ENCODE measurements at places on chromosomes 1 and 21. TPM values are rescaled to one million over a fixed set of nuclear protein-coding genes. Genes with fewer than 3 reads are reported as not detected.

The HSD11B1 gene
- total RNA-seq, result 4.3 TPM

GRCh38 chr1:53628286-53628955 lies 110.5 kb downstream of the GLIS1 start:
- no peak for DNase-seq

DNA sequence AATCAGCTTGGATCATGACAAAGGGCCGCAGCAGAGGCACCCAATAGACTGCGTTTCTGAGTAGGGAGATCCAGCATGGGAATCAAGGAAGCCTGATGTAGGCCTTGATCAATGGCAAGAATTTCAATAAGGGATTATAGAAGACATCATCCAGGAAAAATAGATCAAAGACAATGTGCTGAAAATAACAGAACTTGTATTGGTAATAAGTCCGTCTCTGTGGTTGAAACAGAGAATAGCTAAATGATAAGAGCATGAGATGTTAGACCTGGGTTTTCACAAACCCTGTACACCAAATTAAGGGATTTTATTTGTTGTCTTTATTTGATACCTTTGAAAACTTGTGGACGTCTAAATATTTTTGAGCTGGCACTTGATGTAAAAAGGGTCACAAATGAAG lies 228.0 kb upstream of the SGIP1 start:
- DNase-seq, result no peak

- no peak for DNase-seq
Measured at GRCh38 chr1:13538832-13539231, 25.0 kb upstream of the LRRC38 start.

DNA sequence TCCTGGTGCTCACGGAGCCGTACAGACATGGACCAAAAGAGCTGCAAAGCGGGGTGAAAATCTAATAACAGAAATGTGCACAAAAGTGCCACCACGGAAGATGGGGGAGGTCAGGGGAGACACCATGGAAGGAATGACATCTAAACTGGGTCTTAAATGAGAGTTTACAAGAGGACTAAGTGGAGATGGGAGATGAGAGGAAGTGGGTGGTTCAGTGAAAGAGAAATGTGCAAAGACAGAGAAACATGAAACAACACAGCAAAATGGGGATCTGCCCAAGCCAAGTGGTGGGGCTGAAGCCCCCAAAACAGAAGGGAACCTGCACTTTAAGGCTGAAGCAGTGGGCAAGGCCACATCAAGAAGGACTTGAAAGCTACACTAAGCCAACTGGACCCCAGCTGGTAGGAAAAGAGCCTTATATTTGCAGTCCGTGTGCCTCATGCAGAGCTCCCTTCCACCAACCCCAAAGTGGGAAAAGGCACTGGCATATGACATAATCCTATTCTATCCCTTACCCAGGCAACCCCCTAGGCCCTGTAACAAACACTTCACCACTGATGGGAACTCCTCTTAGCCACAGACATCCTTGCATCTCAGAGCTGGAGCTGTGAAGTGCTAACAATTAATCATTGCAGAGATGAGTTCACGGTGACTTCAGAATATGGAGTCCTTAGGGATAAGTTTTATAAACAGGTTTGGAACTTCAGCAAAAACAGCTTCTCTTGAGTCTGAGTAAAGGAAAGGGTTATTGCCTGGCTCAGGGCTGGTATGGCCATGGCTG lies 198.6 kb upstream of the EDN2 start:
- DNase-seq, result no peak

The LCE2B gene
- total RNA-seq, result not detected

- no peak for DNase-seq
Measured at GRCh38 chr21:28421716-28422524, 570.8 kb downstream of the LTN1 start.

The C1orf50 gene
- 11.3 TPM for total RNA-seq

DNA sequence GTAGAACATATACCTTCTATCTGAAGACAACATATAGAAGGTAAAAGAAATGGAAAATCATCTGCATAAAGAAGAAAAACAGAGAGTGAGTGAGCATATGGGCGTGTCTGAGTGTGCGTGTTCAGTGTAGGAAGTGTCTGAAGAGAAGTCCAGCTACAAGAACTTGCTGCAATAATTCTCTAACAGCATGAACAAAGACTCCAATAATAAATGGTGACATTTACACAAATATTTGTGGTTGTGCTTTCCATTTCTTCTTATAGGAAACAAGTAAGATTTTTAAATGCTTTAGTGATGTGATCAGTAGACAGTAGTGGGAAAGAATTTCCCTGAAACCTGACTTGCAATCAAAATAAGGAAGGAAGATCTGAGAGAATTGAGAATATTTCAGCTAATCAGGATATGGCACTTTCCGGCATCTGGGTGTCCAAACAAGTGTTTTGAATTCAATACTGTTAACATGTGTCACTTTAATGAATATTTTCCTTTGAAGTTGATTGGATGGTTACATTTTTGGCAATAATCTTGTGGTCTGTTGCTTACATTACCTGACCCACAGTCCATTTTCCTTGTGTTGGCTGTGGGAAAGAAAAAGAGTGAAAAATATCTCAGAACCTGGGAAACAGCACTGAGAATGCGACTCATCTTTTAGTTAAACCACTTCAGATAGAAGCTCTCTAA lies 154.0 kb downstream of the TGFB2 start:
- DNase-seq, result no peak

DNA sequence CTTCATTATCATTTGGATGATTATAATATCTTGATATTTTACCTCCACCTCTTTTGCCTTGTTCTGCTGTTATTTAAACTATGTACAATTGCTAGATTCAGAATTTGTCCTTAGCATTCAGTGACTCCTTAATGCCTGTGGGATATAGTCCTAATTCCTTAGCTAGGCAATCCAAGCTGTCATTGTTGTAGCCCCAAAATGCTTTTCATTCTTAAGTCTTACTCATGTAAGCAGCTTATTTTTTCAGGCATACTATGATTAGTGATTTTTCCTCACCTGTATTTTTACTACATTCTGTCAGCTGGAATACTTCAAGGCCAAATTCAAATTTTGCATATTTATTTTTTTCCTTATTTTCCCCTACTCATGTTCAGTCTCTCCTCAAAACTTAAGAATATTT lies 13.4 kb downstream of the PKN2 start:
- DNase-seq, result no peak

DNA sequence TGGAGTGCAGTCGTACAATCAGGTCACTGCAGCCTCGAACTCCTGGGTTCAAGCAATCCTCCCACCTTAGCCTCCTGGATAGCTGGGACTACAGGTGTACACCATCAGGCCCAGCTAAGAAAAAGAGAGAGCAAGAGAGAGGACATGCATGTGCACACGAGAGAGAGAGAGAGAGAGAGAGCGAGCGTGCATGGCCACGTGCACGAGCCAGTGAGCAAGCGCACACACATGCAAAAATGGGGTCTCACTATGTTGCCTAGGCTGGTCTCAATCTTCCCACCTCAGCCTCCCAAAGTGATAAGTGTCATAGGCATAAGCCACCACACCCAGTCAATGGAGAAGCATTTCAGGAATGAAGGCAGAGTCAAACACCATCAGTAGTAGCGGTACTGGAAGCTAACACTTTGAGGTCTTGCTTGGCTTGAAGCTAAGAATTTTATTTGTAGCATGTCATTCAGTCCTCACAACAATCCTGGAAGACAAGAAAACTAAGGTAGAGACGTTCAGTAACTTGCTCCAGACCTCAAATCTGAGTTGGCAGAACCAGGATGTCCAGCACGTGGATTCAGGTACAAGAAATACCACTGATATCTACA lies 14.5 kb downstream of the GNB1 start:
- DNase-seq, result no peak

- DNase-seq, result no peak
Measured at GRCh38 chr1:176959191-176959820, 205.2 kb downstream of the ASTN1 start.

- no peak for DNase-seq
Measured at GRCh38 chr1:87778896-87779295, 450.2 kb downstream of the LMO4 start.

The GUCA2B gene
- total RNA-seq, result not detected

- no peak for DNase-seq
Measured at GRCh38 chr1:182357913-182358312, 33.7 kb downstream of the GLUL start.

GRCh38 chr1:149915429-149916192 lies 2.0 kb downstream of the SV2A start:
- DNase-seq, result no peak

GRCh38 chr1:4268889-4269284 lies 368.8 kb upstream of the C1orf174 start:
- DNase-seq, result no peak

DNA sequence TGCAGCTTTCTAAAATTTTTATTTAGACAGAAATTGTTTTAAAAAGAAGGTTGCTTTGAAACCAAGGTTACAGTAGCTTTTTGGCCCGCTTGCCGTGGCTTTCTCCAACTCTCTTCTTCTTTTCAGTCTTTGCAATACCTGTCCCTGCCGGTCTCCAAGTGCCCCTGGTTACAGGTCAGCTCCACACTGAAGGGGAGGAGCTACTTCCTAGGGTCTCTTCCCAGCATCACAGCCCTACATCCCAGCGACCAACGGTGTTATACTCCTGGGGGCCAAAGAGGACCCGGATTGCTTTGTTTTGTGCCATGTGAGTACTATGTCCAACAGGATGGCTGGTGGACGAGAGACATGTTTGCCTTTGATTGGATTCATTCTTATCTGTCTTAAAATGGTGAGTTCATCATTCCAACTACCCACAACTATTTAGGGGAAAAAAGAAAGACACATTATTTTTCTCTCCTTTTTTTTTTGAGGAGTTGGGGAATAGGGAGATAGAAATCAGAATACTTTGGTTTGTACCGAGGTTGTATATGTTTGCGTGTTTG lies at the start of gene FNDC7:
TSS of gene FNDC7 (plus strand) at position 303 of the 545 bp plus-strand sequence. CDS start at position 329, 26 bp downstream.
- DNase-seq, result no peak

DNA sequence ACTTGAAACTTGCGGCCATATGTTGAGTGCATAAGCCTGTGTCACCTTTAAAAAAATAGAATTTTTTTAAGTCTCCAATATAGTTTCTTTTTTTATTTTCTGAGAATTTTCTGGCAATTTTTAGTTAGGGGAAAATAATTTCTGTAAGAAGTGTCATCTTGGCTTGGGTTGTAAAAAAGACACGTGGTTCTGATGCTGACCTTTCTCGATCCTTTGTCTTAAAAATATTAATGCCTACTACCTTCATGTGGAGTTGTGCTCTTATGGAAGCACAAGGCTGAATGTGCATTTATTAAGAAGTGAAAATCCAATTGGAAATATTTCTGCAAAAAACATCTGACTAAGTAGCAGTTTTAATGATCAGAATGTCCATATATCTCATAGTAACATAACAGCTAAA lies 3.5 kb downstream of the ELAVL4 start:
- DNase-seq, result no peak

- no peak for DNase-seq
Measured at GRCh38 chr1:38331496-38332210, 285.1 kb upstream of the POU3F1 start.

The CLCA4 gene
- not detected for total RNA-seq

The MAP3K21 gene
- 0.46 TPM for total RNA-seq

GRCh38 chr1:201573030-201573429 lies 34.1 kb downstream of the NAV1 start:
- DNase-seq, result no peak

DNA sequence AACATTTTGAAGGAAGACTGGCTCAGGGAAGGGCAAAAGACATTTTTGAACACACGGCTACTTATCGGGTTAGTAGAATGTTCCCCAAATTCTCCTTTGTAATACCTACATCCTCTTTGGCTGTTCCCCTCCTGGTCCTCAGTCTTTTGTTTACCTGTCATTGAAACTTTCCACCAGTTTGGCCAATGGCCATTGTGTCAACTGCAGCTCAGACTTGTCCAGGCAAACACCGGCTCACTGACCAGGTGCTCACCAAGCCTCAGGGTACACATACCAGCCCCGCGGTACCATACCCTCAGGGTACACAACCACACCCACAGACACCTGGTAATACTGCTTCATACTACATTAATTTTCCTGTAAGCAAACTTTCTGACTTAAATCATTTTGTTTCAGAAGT lies 84.8 kb upstream of the ZNF648 start:
- DNase-seq, result no peak

The DIO1 gene
- total RNA-seq, result not detected

The PPM1J gene
- 6.9 TPM for total RNA-seq

- DNase-seq, result no peak
Measured at GRCh38 chr1:198641501-198641900, 2.7 kb downstream of the PTPRC start.

The KIF21B gene
- 0.76 TPM for total RNA-seq

DNA sequence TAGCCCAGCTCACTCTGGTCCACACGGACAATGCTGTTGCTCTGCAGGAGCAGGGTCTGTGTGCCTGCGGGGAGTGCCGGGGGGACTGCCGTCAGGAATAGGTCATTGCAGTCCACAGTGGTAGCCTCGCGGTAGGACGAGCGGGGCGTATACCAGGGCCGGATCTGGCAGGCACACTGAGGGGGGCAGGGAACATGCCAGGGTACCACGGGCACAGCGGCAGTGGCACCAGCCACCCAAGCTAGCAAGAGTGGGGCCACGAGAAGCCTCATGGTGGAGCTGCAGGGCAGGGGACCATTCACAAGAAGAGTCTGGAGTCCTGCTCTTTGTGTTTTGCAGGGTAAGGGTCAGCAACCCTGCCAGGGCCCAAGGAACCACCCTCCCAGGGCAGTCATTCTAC lies 65.8 kb downstream of the LRRN2 start:
- DNase-seq, result no peak

The ASTN1 gene
- total RNA-seq, result 0.28 TPM

DNA sequence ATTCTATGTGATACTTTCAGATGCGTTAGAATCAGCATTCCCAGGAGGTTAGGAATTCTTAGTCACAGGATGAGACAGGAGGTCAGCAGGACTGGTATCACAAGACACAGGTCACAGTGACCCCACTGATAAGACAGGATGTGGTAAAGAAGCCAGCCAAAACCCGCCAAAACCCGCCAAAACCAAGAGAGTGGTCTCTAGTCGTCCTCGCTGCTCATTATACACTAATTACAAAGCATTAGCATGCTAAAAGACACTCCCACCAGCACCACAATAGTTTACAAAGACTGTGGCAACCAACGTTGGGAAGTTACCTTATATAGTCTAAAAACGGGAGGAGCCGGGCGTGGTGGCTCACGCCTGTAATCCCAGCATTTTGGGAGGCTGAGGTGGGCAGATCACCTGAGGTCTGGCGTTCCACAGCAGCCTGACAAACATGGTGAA lies 13.9 kb upstream of the ACTA1 start:
- no peak for DNase-seq

- no peak for DNase-seq
Measured at GRCh38 chr1:18192974-18193373, 85.4 kb downstream of the IGSF21 start.

GRCh38 chr1:24459551-24460266 lies 42.9 kb upstream of the RCAN3 start:
- no peak for DNase-seq

DNA sequence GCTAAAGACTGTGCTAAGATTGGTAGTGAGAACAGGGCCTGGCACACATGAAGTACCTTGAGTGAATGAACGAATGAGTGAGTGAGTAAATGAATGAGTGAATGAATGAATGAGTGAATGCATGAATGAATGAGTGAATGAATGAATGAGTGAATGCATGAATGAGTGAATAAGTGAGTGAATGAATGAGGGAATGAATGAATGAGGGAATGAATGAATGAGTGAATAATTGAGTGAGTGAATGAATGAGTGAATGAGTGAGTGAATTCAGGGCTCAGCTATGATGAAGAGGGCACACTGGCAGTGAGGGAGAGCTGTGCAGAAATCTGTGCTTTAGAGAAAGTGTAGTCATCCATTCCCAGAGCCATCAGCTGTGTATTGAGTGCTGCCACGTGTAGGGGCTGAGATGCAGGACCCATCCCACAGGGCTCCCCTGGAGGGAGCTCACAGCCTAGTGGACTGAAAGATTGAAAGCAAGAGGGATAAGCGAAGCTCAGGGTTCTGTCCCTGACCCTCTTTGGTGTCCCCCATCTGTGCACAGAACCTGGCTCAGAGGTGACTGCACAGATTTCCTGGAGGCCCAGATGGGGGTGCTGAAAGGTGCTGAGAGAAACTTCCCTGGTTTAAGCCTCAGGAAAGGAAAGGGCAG lies 217.9 kb upstream of the VAMP3 start:
- DNase-seq, result no peak

Measured in right cardiac atrium (tissue), 5 donors.